ENCODE measurements at places on chromosomes 12 and 14.
A peak's percentile ranks its signal among the peaks of the same experiment; 100 is the strongest.

DNA sequence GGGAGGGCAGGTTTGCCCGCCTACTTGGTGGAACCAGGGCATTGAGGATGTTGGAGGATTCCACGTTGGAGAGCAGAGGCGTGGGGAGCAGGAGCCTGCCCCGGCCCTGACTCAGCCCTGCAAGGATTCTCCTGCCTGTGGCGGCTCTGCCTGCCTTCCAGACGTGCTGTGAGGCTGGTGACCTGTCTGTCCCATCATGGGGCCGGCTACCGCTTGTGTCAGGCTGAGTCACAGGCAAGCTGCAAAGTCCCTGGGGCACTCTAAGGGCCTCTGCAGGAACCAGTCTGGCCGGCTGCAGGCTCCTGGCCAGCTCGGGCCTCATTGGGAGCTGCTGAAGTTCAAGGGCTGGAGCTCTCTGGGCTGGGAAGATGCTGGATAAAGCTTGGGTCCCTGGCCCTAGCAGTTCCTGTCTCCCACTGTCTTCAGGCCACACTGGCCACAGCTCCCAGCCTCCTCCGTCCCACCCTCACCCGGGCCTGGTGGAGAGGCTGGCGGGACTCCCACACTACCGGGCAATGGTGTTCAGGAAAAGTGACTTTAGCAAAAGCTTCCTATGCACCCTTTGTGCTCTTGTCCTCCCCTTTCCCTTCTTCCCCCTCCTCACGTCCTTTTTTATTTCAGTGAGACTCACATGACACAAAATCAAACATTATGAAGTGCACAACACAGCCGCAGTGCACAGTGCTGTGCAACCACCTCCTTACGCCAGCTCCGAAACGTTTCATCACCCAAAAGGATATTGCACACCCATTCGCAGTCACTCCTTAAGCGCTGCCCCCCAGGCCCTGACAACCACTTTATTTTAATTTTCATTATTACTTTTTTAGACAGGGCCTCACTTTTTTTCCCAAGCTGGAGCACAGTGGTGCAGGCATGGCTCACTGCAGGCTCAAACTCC, 22.0 kb upstream of the ULK1 start:
- peak; percentile 99 for DNase-seq

DNA sequence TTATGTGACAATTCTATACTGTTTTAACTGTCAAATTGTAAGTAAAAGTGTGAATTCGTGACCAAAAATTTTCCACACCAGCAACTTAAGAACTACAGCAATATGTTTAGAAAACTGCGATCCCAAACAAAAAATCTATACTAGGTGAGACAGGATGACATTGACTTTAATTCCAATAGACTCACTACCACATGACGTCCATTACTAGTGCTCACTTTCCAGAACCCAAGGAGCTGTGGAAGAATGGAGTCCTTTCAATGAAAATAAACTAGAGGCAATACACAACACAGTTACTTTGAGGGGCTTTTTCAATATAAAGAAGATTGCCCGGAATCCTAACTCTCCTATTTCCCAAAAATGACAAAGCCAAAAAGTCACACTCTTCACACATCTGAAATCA, 1.4 kb downstream of the EPS8 start:
- DNase-seq, result no peak

DNA sequence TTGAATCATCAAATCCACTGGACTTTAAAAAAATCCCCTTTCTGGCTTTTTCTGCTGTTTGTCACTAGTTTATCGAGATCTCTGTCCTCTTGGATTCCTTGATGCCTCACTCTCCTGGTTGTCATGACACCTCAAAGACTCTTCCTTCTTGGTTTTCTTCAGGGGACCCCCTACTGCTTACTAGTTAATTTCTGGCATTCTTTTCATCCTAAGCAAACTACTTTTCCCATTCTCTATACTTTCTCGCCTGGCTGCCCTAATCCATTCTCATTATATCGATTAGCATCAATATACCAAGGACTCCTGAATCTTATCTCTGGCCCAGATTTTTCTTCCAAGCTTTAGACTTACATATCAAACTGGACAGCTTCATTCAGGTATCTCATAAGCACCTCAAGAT, 98.6 kb downstream of the NEDD1 start:
- no peak for DNase-seq

GRCh38 chr12:58148976-58149375, 207.6 kb downstream of the ATP23 start:
- no peak for DNase-seq

DNA sequence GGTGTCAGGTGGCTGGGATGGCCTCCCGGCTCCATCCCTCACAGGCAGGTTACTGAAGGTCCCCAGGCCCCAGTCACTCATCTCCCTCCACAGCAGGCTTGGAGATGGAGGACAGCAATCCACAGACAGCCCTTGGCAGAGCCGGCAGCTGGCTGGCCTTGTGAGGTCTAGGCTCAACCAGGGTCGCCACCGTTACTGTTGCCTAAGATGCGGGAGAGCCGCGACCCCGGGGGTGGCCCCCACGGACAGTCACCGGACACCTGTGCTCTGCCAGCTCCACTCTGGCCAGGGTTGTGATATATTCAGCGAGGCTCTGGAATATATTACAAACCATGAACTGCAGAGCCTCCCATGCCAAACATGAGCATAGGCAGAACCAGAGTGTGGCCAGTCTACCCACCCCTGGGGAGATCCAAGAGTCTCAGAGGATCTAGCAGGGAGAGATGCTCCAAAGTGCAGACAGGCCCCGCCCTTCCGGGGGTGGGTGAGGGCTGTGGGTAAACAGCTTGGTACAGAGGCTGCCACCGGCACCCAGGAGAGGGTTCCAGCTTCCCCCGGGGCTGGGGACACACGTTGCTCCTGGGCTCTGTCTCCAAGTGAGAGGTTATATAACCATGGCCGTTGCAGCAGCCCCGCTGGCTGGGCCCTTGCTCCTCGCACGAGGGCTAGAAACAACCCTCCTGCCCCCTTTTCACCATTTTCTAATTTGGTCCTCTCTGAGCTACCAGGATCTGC, 55.9 kb upstream of the DIO3 start:
- no peak for DNase-seq

- DNase-seq, result peak; percentile 21
These were observed 1.1 kb upstream of the NUDT4 start for GRCh38 chr12:93376436-93377251.

- DNase-seq, result no peak
These were observed 212.2 kb downstream of the NPAS3 start for GRCh38 chr14:33150666-33151428.

DNA sequence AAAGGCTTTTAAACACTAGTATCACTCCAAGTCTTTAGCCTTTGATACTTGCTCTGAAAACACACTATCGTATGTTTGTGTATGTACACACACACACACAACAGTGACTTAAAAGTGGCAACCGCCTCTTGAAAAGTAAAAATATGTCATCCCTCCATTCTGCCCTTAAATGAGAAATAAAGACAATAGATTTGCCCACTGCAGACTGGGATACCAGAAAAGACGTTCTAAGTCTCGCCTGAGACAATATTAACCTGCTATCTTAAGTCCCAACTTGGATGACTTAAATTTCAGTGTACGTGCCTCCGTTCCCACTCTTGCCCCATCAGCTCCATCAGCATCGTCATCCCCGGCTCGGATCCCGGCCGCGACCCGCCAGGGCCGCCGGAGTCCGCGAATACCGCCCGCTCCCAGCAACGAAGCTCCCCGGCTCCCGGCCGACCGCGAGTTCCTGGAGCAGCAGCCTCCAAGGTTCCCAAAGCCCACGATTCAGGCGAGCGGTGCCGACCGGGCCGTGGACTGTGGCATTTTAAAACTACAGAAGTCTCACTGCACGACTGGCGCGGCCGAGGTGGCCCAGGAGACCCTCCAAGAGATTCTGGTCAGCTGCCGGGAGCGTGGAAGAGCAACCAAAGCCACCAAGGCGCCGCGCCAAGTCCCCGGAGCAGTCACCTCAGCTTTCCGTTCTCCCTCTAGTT, 2.8 kb upstream of the ARID2 start:
- peak; percentile 39 for DNase-seq

DNA sequence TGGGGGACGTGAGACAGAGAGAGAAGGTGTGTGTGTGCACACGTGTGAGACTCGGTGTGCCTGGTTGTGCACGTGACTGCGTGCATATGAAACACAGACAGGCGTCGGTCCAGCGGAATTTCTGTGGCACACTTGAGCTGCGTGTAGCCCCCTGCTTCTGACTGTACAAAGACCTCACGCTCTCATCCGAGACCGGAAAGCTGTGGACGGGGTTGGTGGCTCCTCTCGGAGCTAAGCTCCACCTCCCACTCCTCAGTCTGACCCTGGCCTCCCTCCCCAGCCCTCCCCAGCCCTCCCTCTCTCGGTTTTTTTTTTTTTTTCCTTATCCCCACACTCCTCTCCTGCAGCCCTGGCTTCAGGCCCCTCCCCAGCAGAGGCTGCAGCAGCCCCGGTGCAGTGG, 8.3 kb upstream of the C14orf180 start:
- no peak for DNase-seq

DNA sequence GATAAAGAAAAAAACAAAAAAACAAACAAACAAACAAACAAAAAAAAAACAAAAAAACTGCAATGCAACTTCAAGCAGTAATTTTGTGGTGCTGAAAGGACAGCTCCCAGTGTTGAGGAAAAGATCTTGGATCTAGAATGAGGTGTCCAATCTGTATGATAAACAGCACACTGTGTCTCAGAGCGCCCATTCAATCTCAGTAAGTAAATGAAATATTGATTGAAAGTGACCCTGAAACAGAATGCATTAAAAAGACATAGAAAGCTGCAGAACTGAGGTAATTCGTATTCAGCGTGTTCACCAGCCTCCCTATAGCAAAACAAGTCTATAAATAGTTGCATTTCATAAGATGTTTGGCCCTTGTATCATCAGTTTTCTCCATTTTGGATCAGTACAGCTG, 153.0 kb downstream of the NOVA1 start:
- DNase-seq, result peak; percentile 52

DNA sequence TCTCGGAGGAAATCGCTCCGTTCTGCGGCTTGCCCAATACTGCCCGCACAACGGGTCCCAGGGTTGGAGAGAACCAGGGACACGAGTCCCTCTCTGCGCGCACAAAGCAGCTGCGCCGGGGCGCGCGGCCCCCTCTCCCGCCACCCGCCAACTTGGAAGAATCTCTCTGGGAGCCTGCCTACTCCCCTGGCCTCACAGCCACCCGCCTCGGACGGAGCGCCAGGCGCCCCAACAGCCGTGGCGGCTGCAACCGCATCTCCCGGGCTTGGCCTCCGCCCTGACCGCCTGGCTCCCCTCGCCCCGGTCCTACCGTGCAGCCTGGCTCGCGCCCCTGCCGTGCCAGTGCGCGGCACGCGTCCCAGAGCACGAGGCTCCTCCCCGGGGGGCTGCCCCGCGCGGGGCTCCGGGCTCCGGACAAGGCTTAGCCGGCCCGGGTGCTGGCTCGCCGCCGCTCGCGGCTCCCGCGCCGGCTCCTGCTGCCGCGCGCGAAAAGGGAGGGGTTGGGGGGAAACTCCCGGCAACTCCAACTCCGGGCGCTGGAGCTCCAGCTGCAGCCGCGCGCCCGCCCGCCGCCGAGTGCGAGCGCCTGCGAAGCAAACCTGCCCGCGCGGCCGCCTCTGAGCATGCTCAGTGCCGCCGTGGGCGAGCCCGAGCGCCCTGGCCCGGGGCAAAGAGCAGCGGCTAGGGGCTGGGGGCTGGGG, at the start of gene STXBP6:
STXBP6 (minus strand) TSS at position 580 of the 701 bp plus-strand sequence. CDS start 75,329 bp downstream, outside the sequence.
- no peak for DNase-seq

- no peak for DNase-seq
These were observed 333.1 kb downstream of the FUT8 start for GRCh38 chr14:65745396-65746190.

DNA sequence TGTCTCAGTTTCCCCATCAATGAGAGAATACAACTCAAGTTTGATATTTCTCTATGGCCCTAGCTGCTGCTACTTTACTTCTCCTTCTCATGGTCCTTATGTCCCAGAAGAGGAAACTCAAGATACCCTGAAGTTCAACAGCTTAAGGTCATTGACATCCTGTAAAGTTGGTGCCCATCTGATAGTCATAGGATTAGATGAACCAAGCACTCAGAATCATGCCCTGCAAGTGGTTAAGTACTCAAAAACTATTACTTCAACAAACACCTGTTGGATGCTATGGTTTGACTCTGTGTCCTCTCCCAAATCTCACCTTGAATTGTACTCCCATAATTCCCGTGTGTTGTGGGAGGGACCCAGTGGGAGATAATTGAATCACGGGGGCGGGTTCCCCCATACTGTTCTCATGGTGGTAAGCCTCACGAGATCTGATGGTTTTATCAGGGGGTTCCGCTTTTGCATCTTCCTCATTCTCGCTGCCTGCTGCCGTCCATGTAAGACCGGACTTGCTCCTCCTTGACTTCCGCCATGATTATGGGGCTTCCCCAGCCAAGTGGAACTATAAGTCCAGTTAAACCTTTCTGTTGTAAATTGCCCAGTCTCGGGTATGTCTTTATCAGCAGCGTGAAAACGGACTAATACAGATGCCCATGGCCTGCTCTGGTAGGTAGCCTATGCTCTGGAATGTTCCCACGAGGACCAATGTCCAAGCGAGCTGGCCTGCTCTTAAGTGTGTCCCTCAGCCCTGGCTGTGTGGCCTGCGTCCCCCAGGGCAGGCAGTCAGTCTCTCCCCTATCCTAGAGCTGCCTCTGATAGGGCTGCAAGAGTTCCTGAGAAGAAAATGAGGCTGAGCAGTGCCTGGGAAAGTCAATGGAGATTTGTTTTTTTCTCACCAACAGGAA, 18.1 kb downstream of the CAMKK2 start:
- no peak for DNase-seq

GRCh38 chr12:56172839-56173238, 14.7 kb downstream of the MYL6 start:
- no peak for DNase-seq

- no peak for DNase-seq
These were observed 111.5 kb upstream of the WSCD2 start for GRCh38 chr12:108017472-108018057.

DNA sequence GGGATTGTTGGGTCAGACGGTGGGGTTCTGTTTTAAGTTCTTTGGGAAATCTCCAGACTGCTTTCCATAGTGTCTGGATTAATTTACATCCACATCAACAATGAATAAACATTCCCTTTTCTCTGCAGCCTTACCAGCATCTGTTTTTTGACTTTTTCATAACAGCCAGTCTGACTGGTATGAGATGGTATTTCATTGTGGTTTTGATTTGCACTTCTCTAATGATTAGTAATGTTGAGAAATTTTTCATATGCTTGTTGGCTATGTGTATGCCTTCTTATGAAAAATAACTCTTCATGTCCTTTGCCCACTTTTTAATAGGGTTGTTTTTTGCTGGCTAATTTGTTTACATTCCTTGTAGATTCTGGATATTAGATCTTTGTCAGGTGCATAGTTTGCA, 140.8 kb upstream of the CNTN1 start:
- no peak for DNase-seq

- DNase-seq, result no peak
These were observed 19.4 kb upstream of the KRT18 start for GRCh38 chr12:52929538-52929937.

GRCh38 chr14:72699852-72700257, 194.0 kb downstream of the DPF3 start:
- DNase-seq, result no peak

- no peak for DNase-seq
These were observed 5.5 kb downstream of the CCDC92 start for GRCh38 chr12:123967121-123967586.

- no peak for DNase-seq
These were observed 6.0 kb upstream of the VAMP1 start for GRCh38 chr12:6476489-6476888.
